Ovary (tissue), 10 donors: ENCODE measurements at places on chromosomes 1 and 21.

- DNase-seq = no peak
Observed at GRCh38 chr1:93042187-93043056, 36.7 kb upstream of the MTF2 start.

GRCh38 chr1:157310401-157310800, 172.2 kb upstream of the ETV3 start:
- DNase-seq = no peak

DNA sequence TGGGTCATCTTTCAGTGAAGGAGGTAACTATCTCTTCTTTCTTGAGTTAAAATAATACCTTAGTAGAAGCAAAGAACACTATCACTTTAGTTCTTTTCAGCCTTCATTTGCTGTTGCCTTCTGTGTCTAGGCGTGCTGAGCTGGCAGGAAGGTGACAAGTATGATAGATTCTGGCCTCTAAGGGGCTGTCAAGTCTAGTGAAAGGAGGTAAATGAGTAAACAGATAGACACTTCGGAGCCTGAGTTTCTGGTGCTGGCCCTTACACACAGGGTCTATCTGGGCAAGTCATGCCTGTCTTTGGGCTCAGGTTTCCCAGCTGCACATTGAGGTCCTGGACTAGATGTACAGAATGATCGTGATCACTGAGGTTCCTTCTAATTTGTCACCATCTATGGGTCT, 89.3 kb downstream of the ROR1 start:
- no peak for DNase-seq

- no peak for DNase-seq
Observed at GRCh38 chr1:185957441-185958363, 223.5 kb downstream of the HMCN1 start.

DNA sequence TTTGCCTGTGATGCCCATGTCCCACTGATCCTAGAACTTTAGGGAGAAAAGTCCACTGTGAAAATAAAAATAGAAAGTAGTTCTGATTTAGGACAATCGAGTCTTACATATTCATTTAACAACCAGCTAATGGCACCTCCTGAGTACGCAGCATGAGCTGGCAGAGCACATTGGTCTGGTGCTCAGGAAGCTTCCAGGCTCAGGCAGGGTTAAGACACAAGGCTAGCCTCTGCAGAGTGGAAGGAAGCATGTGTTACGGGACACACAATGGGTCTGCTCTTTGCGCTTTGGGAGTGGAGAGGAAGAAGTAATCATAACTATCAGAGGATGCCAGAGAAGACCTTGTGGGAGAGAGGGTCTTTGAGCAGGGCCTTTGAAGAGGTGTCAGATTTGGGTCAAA, 4.2 kb upstream of the KLHDC8A start:
- no peak for DNase-seq
